ELR (cell line): ENCODE measurements at places on chromosomes 5 and 9.

DNA sequence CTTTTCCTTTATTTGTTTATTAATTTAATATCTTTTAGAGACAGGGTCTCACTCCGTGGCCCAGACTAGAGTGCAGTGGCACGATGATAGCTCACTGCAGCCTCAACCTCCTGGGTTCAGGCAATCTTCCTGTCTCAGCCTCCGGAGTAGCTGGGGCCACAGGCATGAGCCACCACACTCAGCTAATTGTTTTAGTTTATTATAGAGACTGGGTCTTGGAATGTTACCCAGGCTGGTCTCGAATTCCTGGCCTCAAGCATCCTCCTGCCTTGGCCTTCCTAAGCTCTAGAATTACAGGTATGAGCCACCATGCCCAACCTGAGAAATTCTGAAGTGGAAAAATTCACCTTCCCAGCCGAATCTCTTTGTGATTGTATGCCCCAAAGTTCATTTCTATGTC, 139.4 kb upstream of the SLC12A2 start:
- DNase-seq, result no peak

GRCh38 chr9:114271556-114272510, 51.1 kb upstream of the ORM1 start:
- peak; percentile 43 for DNase-seq

- DNase-seq, result no peak
These were observed 2302.9 kb downstream of the MAT2B start for GRCh38 chr5:165808335-165808734.

DNA sequence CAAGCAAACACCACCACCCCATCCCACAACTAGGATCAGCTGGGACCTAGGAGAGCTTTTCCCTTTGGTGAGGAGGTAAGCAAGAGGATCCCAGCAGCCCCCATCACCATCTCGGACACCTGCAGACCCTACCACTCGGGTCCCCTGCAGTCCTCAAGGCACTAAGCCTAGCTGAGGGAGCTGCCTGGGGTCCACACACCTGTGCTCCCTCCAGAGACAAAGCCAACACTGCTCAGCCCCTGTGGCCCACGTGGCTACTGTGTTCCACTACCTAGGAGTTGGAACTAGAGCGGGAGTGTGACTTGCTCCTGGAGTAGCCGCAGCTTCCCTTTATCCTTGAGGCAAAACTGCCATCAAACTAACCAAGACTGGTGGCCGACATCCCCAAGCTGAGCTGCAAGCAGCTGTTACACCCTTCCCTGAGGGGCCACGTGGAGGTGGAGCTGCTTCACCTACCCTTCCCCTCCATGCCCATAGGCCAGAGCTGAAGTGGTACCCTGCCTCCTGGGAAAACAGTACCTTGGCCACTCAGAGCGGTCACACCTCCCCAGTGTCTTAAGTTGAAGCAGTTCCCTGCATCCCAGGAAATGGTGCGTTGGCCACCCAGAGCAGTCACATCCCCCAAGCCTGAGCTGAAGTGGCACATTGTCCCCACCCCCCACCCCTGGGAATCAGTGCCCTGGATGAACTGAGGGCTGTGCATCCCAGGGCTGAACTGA, 205.5 kb downstream of the CACNA1B start:
- DNase-seq, result no peak

DNA sequence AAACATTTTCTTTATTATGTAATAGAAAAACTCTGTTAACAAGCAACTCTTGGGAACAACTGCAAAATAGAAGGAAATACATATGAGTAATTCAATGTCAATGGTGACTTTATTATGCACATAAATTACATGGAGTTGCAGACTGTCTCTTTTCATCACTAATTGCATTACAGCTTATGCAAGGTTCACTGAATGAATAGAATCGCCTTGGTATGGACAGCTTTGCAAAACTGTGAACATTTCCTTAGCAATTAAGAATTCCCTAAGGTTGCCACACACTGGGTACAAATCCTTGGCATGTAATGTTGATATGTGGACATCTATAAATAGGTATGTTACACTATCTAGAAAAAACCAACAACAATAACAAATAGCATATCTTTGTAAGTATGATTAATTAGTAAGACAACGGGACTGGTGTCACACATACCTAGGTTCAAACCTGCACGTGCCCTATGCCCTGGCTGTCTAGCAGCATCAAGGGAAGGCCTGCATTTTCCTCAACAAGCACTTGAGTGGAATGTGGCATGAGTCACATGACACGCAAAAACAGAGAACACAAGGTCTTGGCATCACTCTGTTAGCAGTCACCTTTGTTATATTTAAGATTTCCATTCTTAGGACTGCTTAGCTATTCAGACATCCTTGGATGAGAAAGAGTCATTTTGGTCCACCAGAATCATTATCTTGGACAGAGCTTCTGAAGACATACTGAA, 263.9 kb downstream of the CTNND2 start:
- no peak for DNase-seq

DNA sequence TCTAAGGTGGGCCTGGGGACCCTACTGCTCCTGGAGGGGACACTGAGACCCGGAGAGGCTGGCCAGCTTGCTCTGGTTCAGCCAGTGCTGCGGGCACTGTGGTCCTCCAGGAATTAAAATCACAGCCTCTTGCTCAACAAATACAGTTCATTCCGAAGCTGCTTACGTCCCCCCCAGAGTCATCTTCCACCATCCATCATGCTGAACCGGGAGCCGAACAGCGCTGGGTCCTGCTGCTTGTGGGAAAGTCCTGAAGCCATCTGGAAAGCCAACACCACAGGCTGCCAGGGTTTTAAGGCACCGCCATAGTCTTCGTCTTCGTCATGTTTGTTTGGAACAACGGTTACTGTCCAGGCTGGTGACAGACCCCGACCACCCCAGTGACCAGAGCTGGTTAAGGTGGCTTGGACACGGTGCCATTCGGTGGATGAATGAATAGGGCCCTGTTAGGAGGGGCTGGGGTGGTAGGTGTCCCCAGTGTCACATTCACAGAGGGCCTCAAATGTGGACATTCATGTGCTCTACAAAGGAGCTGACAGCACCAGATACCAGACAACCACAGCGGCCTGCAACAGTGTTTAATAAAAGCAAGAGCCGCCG, 81.6 kb upstream of the PHYKPL start:
- DNase-seq, result no peak

GRCh38 chr9:135584371-135584770, 22.8 kb downstream of the PAEP start:
- DNase-seq, result no peak

GRCh38 chr9:98241357-98242300, 13.8 kb downstream of the TBC1D2 start:
- no peak for DNase-seq

DNA sequence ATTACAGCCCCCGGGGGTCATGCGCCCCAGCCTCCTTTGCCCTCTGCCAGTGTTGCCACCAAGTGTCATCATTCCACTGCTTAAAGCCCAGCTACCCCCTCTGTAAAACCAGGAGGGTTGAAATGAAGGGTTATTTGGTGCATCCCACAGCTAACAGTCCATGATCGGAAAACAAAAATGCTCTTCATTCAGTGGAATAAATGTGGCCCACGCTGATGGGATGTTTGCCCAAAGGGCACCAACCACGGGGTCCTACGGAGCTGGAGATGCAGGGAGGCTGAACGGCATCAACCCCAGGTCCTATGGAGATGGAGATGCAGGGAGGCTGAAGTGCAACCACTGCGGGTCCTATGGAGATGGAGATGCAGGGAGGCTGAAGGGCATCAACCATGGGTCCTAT, 218.5 kb upstream of the IRX1 start:
- no peak for DNase-seq

GRCh38 chr9:72665421-72665820, 144.0 kb downstream of the TMC1 start:
- DNase-seq, result peak; percentile 39

- DNase-seq, result no peak
These were observed 7.3 kb upstream of the FCN1 start for GRCh38 chr9:134925011-134925511.

DNA sequence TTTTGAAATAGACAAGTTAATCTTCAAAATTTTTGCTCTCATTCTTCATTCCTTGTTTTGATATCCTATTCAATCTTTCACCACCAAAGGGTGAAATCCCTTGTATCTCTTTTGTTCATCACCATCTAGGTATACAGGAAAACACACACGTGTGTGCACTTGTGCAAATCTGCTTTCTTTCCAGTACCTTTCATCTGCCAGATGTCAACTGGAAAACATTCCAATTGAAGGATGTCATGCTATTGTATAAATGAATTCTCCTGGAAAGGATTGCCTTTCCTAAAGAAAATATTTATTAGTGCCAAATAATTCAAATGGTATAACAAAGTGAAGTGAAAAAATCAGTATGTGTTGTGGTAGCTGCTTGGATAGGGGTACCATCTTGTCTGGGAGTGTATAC, 123.7 kb downstream of the RANBP17 start:
- DNase-seq, result peak; percentile 20

DNA sequence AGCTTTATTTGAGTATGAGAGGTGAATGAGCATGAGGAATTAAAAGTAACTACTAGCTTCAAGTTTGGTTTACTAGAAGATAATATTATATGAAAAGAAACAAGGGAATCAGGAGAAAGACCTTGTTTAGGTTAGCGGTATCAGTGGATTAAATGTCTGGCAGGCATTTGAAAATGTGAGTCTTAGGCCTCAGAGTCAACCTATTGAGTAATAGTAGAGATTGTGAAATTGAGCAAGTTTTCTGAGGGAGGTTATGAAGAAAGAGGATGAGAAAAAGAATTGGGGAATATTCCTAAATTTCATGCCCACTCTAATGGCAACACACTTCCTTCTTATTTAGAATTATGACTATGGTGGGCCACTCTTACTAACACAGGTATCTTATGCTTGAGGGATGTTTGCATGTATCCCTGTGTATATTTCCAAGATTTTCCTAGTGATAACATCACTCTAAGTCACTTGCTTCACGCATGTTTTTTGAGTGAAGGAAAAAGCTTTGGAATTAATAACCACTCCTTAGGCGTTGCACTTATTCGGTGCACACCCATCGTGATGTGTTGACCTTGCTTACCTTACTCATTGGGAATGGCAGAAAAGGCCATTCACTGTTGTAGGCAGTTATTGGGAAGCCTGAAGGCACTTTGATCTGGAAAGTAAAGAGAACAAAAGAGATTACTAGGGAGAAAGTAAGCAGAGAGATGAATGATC, 8.2 kb upstream of the ELL2 start:
- DNase-seq, result peak; percentile 10

- peak; percentile 42 for DNase-seq
These were observed 98.6 kb downstream of the AMBP start for GRCh38 chr9:113979343-113980127.

- DNase-seq, result no peak
These were observed 204.6 kb downstream of the RFX3 start for GRCh38 chr9:3321186-3321585.

- DNase-seq, result peak; percentile 96
These were observed at the start of gene ABL1 for GRCh38 chr9:130834371-130835336. Gene ABL1, plus strand, starts transcription at chr9:130835254. Its CDS starts 193 bp downstream, at chr9:130835447.

GRCh38 chr5:7845557-7845956, 5.4 kb downstream of the CFAP90 start:
- DNase-seq, result no peak

DNA sequence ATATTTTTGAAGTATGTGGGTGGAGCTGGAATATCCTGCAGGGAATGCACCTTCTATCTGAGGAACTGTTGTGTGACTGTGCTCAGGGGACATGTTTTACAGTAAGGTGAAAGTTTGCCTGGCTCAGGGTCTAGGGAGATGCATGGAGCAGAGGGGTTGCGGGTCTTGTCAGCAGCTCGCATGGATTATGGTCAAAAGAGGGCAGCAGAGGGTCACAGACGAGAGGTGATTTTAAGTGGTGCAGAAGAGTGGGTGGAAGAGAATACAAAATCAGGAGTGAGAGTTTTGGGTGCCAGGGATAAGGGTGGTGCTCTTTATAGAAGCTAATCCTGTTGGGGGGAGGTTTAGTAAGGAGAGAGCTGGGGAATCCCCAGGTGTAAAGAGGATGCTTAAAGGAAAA, 53.5 kb upstream of the GRIN3A start:
- DNase-seq, result peak; percentile 54

DNA sequence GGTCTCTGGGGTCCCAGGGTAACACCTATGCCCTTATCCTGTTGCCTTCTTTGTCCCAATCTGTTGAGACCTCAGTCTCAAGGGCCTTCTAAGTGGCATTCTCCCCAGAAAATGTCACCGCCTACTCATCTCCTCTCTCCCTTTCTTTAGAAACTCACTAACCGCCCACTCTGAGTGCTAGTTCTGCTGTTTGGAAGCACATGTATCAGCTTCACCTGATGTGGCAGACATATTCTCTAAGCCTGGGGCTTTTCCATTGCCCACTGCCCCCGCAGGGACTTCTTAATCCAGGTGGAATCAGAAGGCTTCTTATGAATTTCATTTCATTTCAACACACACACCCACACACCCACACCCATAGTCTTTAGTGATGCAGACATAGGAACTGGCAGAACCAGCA, 165.1 kb downstream of the ASTN2 start:
- no peak for DNase-seq

DNA sequence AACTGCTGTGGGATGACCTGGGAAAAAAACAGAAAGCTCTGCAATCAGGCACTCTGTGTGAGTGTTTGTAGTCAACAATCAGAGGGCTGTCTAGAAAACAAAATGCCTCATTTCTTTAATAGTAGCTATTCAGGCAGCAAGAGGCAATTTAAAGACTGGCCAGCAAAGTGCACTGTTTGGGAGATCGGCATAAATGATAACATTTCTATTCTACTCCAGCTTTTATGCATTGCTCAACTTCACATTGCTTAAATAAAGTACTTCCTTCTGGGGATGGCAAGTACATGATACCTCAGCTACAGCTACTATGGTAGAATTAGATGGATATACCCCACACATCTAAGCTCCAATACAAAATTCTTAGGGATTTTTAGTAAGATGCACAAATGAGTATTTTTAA, 193.1 kb downstream of the DCP2 start:
- no peak for DNase-seq

GRCh38 chr5:86881493-86882090, 263.9 kb downstream of the COX7C start:
- no peak for DNase-seq

DNA sequence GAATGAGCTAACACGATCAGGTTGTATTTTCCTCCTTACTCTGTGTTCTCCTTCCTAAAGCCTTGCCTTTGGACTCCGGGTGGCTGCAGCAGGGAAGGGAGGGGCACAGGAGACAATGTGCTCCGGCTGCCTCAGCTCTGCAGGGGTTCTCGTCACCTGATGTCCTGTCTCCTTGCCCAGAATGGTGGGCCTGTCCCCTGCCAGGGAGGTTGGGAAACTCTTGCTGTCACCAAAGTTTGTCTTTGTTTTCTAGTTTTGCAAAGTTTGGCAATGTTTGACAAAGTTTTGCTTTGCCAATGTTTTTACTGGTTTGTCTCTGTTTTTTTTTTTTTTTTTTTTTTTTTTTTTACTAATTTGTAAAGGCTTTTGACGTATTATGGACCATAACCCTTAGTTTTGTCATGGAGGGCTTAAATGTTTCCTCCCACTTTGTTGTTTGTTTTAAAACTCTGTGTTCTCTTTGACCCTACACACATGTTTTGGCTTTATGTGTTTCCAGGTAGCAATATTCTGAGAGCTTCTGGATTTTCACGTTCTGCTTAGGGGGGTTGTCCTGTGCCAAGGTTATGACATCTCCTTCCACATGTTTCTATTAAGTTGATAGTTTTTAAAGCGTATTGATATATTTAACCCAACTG, 49.3 kb downstream of the GADD45G start:
- no peak for DNase-seq
